ENCODE measurements at places on chromosomes 13 and 19.
A peak's percentile ranks its signal among the peaks of the same experiment; 100 is the strongest.

GRCh38 chr19:38049105-38049649 is 142.2 kb downstream of the SIPA1L3 start:
- DNase-seq, result no peak

DNA sequence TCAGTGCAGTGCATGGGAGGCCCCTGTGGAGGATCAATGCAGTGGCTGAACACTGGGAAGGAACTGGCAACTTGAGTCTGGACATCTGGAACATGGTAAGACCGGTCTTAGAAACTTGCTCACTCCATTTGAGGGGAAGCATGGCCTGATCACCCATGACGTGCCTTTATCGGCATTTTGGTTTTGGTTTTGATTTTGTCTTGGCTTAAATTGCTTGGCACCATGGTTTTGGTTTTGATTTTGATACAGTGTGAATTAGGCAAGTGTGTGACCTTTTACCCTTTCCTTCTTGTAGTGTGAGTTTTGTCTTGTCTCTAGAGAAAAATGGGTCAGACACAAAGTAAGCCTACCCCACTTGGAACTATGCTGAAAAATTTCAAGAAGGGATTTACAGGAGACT is 77.3 kb downstream of the ZNF486 start:
- DNase-seq, result no peak

DNA sequence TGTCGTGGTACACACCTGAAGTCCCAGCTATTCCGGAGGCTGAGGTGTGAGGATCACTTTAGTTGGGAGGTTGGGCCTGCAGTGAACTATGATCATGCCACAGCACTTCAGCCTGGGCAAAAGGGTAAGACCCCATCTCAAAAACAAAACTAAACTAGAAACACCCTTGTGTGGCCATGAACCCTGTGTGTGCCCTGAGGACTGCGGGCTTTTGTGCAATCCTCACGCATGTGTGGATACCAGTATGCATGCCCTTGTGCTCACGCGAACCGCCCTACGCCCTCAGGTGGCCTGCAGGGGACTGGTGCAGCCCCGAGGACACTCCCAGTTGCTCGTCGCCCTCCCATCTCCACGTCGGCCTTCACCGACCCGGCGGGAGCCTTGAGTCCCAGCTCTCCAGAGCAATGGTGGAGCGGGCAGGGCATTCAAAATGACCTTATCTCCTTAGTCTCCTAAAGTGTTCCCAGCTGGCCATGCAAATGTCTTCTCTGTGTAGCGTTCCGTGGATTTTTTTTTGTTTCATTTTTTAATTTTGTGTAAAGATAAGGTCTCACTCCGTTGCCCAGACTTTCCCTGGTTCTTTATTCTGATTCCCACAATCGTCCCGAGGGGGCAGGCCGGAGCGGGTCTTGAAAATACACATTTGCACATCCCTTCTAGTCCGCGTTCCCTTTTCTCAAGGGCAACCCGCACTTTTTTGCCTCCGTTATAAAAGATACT is 868 bp upstream of the EGLN2 start:
- peak; percentile 81 for DNase-seq

- no peak for DNase-seq
These were observed 153.6 kb downstream of the KATNAL1 start for GRCh38 chr13:30153545-30154426.

- DNase-seq, result no peak
These were observed 12.4 kb upstream of the SIGLEC12 start for GRCh38 chr19:51513968-51514367.

GRCh38 chr13:31742097-31742734 is 2.9 kb downstream of the RXFP2 start:
- peak; percentile 73 for DNase-seq

DNA sequence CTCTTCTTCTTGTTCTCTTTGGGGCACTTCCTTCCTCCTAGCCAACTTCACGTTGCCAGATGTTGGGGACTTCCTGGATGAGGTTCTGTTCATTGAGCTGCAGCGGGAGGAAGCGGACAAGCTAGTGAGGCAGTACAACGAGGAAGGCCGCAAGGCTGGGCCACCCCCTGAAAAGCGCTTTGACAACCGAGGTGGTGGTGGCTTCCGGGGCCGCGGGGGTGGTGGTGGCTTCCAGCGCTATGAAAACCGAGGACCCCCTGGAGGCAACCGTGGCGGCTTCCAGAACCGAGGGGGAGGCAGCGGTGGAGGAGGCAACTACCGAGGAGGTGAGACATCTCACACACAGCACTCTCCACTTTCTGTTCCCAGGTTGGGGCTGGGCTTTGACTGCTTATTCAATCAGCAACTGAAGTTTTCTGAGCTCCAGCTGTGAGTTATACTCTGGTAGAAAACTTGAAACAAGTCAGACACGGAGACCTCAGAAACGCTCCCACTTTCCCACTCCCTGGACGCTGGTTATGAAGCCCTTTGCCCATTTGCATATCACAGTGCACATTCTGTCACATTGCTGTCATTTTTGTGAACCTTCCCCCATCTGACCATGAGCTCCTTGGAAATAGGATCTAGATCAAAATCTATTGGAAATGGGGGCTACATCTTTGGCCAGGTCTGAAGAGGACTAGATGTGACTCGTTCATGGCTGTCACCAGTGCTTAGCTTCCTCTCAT is 7.2 kb upstream of the CCDC97 start:
- DNase-seq, result no peak

DNA sequence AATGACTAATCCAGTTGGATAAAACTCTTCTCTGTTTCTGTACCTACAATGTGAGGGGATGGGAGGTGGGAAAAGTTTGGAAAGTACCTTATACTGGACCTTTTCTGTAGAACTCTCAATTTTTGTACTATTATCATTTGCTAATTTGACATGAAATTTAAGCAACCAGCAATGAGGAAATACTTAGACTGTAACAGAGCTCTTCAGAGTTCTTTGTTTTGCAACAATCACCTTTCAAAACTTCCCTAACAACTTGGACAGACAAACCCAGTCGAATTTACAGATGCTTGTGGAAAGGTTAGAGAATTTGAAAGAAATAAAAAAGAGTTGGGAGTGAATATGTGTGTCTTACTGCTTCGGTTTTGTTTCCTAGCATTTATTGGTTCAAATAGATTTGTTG is 16.8 kb downstream of the KBTBD7 start:
- DNase-seq, result no peak

DNA sequence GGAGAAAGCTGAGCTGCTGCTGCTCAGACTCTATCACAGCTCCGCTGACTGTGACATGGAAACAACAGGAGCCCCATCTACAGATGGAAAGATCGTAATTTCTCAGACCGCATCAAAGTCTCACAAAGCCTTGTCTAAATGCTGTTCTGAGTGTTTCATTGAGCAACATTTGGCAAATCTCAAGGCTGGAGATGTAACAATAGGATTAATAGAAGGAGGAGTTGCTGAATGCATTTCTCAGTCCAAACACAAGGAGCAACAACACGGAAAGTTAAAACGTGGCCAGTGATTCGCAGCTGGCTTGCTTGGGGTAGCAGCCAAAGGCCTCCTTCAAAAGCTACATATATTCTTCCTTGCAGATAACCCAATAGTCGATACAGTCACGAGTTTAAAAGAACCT is 55.7 kb downstream of the MRPL57 start:
- peak; percentile 27 for DNase-seq

- no peak for DNase-seq
These were observed 1292.4 kb upstream of the MIR17HG start for GRCh38 chr13:90055121-90055520.

DNA sequence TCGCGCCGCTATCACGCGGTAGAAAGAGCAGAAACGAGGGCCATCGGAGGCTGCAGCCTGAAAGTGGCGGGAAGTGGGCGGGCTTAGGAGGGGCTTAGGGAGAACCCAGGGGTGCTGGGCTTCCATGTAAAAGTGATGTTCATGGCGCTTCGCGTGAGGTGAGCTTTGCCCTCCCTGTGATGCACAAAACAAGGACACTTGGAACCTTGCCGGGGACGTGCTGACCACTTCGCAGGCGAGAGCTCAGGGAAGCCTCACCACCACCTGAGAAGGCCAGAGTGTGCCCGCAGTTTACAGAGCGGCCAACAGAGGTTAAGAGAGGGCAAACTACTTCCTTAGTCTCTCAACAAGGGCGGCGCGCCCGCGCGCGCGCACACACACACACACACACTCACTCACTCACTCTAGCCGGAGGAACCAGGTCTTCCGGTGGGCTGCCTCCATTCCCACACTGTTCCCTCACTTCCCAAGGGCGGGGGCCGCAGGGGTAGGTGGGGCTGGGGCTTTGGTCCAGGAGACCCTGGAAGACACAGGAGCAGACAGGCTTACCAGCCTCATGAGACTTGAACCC is 651 bp downstream of the GAPDHS start:
- peak; percentile 64 for DNase-seq

DNA sequence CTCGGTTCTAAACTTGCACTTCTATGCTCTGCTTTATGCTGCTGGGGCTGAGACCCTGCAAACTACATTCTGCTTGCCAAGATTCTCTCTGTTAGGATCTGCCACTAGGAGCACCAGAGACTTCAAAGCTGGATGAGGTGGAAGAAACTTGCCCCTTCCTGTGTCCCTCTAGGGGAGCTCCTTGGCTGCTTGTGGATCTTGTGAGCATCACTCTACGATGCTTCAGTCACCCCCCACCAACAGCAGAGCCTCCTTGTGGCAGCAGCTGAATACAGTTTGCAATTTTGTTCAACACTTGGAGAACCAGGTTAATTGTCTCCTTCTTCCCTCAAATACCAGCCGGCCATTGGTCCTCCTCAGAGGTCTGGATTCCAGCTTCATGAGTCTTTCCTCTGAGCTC is 310.6 kb downstream of the FGF14 start:
- no peak for DNase-seq

GRCh38 chr13:93786846-93787489 is 560.4 kb downstream of the GPC6 start:
- no peak for DNase-seq

DNA sequence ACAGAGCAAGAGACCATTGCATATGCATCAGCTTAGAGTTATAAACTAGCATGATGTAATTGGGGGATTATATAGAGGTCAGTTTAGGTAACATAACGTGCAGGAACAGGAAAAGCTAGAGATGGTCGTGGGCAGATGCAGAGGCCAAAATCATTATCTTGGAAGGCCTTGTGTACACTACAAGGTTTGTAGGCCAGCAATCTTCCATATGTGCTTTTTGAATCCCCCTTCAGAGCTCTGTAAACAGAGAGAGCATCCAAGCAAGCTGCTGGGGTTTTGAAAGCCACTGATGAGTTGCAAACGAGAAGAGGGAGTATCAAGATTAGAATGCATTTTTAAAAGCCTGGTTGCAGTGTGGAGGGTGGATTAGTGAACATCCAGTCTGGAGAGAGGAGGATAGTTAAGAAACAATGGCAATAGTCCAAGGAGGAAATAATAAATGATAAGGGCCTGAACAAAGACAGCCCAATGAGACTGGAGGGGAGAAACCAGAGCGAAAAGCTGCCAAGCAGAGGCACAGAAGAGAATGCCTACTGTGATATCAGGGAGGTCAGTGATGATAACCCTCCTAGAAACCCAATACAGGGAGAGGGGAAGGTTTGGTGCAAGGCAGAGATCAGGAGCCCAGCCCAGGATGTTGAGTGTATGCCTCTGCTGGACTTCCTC is 109.6 kb downstream of the ZAR1L start:
- DNase-seq, result no peak

GRCh38 chr13:59643906-59644626 is 519.7 kb downstream of the DIAPH3 start:
- no peak for DNase-seq

- no peak for DNase-seq
These were observed 51.1 kb downstream of the FNDC3A start for GRCh38 chr13:49026851-49027250.

GRCh38 chr13:38419312-38419873 is 69.7 kb downstream of the UFM1 start:
- DNase-seq, result no peak

DNA sequence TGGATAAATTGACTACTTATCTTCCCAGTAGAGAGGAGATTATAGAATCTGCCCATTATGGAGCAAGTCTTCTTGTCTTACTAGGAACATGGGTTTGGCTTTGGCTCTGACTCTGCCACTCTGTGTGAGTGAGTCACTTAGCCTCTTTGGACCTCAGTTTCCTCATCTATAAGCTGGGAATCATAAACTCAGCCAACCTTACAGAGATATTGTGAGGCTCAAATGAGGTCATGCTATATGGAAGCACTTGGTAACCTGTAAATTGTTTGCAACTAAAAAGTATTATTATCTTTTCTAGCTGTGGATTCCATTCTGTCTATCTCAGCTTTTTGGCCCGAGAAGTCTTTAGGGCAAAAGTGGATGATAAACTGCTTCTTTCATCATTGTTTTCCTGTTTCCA is 186.8 kb upstream of the TSC22D1 start:
- no peak for DNase-seq

GRCh38 chr13:57633141-57633949 is 1.8 kb downstream of the PCDH17 start:
- DNase-seq, result peak; percentile 74

- DNase-seq, result peak; percentile 82
These were observed at the start of gene ZNF573 for GRCh38 chr19:37779127-37780005. ZNF573 (minus strand) TSS chr19:37779586; CDS start chr19:37773729, 5,857 bp downstream.

DNA sequence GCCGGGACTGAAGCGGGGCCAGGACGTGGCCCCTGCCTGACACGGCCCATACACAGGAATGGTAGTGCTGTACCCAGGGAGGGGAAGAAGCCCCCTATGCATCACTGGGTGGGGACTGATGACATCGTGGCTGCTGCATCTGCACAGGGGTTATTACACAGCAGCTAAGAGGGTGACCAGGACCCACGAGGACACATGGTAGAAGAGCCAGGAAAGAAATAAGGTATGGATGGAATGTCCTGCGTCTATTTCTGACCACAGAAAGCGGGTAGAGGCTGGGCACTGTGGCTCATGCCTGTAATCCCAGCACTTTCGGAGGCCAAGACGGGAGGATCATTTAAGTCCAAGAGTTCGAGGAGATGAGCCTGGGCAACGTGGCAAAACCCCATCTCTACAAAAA is 24.1 kb downstream of the DCAF15 start:
- DNase-seq, result no peak

GRCh38 chr13:60220072-60220471 is 56.3 kb upstream of the DIAPH3 start:
- DNase-seq, result no peak

- no peak for DNase-seq
These were observed 7.7 kb upstream of the LRG1 start for GRCh38 chr19:4547303-4548237.

DNA sequence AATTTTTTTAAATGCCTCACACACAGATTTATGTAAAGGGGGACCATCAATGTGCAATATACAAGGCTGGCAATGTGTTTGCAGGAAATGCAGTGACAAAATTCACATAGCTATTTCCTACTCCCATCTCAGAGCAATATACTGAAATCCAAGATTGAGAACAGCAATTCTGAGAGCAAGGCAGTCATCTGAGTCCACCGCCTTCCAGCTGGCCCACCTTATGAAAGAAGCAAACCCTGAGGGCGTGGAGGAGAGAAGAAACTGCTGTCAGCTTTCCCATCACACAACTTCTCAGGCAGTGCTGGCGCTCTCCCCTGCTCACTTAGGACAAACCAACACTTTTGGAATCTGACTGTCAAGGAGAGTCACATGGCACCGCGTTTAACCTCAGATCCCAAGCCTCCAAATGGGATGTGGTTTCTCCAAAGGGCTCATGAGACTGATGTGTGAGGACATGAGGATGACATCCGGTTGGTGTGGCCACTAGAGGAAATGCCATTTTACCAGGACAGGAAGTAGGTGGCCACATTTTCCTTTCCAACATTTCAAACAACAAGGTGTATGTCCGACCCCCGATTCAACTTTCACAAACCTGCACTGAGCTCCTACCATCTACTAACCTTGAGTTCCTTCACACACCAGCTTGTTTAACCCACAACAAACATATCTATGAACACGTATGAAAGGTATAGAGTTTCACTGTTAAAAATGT is 3.7 kb upstream of the DOCK9 start:
- no peak for DNase-seq

Data from psoas muscle (tissue), 8 donors.